ENCODE measurements at places on chromosomes 12 and 14. TPM values are rescaled to one million over a fixed set of nuclear protein-coding genes. Genes with fewer than 3 reads are reported as not detected.
A peak's percentile ranks its signal among the peaks of the same experiment; 100 is the strongest.

- no peaks in the 10 kb centered on the region for H3K27me3 ChIP-seq
- DNase-seq = peak; percentile 38
These were observed 63.5 kb downstream of the PRMT8 start for GRCh38 chr12:3554371-3555115.

DNA sequence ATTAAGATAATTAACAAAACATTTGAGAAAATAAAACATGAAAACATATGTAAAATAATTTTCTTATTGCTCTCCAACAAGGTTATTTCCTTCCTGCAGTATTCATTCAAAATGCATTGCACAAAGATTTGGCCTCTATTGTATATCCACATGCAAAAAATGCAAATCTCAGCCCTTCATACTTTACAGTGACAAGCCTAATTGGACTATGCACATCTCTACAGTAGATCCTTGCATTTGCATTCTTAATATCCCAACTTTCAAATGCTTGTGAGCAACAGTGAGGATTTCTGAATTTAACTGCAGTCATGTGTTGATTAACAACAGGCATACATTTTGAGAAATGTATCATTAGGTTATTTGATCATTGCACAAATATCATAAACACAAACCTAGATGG, 333.7 kb downstream of the PAWR start:
- no peaks in the 10 kb centered on the region for H3K27me3 ChIP-seq
- no peaks in the 10 kb centered on the region for H3K36me3 ChIP-seq
- H3K4me3 ChIP-seq = no peak overlapping the region
- no peak for DNase-seq

DNA sequence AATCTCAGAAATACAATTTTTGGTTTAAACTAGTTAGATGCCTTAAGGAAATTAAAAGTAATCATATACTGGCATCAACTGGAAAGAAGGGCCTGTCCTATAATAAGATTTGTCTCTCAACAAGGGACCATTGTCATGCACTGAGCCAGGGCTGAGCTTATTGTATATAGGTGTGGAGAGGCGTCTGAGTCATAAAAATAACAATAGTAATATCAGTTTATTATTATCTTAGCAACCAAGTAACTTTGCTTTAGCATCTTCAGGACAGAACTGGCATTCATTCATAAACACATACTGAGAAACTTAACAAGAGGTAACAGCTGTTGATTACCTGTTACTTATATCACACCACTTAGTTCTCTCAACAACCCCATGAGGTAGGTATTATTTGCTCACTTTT, 7.1 kb downstream of the KRT75 start:
- H3K27ac ChIP-seq = no peak overlapping the region
- H3K36me3 ChIP-seq = no peaks in the 10 kb centered on the region
- H3K27me3 ChIP-seq = no peaks in the 10 kb centered on the region
- no peak for DNase-seq
- peaks cover 9% of the 10 kb centered on the region for H3K4me1 ChIP-seq

- H3K27ac ChIP-seq = no peak overlapping the region
- H3K36me3 ChIP-seq = no peaks in the 10 kb centered on the region
- H3K27me3 ChIP-seq = peaks cover 18% of the 10 kb centered on the region
- no peaks in the 10 kb centered on the region for H3K4me1 ChIP-seq
These were observed 13.7 kb upstream of the TROAP start for GRCh38 chr12:49309386-49309785.

DNA sequence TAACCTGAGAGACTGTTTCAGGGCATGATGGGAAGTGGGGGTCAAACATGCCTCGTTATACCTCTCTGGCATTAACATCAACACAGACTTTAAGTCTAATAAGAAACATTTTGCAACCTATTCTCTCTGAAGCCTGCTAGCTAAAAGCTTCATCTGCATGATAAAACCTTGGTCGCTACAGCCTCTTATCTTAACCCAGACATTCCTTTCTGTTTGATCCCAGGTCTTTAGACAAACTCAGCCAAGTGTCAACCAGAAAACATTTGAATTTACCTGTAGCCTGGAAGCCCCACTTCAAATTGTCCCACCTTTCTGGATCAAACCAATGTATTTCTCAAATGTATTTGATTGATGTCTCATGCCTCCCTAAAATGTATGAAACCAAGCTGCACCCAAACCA, 9.1 kb downstream of the PPP2R3C start:
- H3K4me1 ChIP-seq = no peaks in the 10 kb centered on the region
- no peaks in the 10 kb centered on the region for H3K27me3 ChIP-seq
- no peak for DNase-seq
- peaks cover 14% of the 10 kb centered on the region for H3K36me3 ChIP-seq

- H3K4me1 ChIP-seq = no peaks in the 10 kb centered on the region
- H3K27me3 ChIP-seq = no peaks in the 10 kb centered on the region
- H3K27ac ChIP-seq = no peak overlapping the region
- H3K36me3 ChIP-seq = no peaks in the 10 kb centered on the region
These were observed 36.5 kb downstream of the HIGD1C start for GRCh38 chr12:50988871-50989270.

Gene CCDC38
- total RNA-seq = 0.12 TPM

Gene BBOF1
- total RNA-seq = 2.0 TPM

Gene GSC
- 1.1 TPM for total RNA-seq
